Right lung (tissue), 10 donors: ENCODE measurements at places on chromosomes 4 and X. TPM values are rescaled to one million over a fixed set of nuclear protein-coding genes. Genes with fewer than 3 reads are reported as not detected.

Gene GUCY1A1
- polyA plus RNA-seq = 119 TPM

Gene C4orf50
- polyA plus RNA-seq = 0.01 TPM

Gene PAGE4
- not detected for polyA plus RNA-seq

Gene NBDY
- 77.2 TPM for polyA plus RNA-seq

Gene KLHL4
- polyA plus RNA-seq = 4.9 TPM

Gene CPEB2
- 7.8 TPM for polyA plus RNA-seq

- no peak for DNase-seq
Observed at GRCh38 chr4:125986307-125986706, 671.6 kb downstream of the FAT4 start.

- no peak for DNase-seq
Observed at GRCh38 chrX:82141942-82142341, 940.0 kb downstream of the SH3BGRL start.

GRCh38 chrX:118171356-118171755 lies 54.7 kb upstream of the KLHL13 start:
- DNase-seq = no peak

GRCh38 chrX:64229154-64229553 lies 1.3 kb downstream of the ASB12 start:
- no peak for DNase-seq

DNA sequence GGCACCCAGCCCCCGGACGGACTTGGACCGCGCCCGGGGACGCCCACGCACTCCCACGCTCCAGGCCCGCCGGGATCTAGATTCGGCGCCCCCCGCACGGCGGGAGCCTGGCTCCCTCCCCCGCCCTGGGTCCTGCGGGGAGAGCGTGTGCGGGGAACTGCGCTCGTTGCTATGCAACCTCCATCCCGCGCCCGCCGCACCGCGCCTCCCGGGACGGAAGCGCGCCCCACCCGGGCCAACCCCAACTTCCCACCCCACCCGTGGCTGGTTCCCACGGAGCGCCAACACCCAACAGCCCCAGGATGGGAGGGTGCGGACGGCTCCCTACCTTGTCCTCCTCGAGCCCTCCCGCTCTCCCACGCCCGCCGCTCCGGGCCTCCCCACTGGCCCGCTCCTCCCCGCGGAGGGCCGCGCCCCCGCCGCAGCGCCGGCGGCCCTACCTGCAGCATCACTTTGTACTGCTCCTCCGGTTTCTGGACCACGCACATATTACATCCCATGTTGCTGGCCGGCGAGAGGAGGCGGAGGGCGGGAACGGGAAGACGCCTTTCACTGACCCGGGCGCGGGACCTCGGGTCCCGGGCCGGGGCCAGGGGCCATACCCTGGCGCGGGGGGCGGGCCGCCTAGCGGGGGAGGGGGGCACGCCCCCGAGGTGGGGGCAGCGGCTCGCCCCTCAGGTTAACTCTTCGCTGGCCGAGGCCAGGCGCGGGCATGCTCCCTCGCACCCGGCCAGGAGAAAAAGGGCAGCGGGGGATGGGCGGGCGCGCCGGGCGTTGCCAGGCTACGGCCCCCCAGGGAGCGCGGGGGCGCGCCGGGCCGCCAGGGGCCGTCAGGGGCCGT lies at the start of gene PDZD4:
Gene PDZD4, minus strand, starts transcription at position 746 of the 841 bp plus-strand sequence. Its CDS starts 246 bp downstream, at position 500.
- no peak for DNase-seq

DNA sequence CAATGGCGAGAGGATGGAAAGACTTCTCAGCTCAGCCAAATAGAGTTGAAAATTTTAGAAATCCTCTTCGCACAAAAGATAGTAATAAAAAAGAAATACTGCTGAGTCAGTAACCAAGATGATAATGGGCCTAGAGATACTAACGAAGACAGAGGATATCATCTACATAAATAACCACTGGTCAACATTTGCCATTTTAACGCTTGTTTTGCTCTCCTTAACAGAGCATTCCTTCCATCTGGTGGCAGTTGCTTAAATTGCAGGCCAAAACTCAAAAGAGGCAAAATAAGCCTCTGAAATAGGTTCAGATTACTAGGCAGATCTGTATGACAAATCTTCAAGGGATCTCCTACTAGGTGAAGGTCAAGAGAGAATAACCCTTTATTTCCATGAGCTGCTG lies 51.7 kb upstream of the MCF2 start:
- no peak for DNase-seq

- DNase-seq = no peak
Observed at GRCh38 chr4:36020351-36020750, 224.0 kb downstream of the ARAP2 start.

GRCh38 chrX:130637591-130637990 lies 235.8 kb downstream of the RBMX2 start:
- DNase-seq = no peak

- no peak for DNase-seq
Observed at GRCh38 chr4:12519426-12519825, 964.7 kb downstream of the RAB28 start.

DNA sequence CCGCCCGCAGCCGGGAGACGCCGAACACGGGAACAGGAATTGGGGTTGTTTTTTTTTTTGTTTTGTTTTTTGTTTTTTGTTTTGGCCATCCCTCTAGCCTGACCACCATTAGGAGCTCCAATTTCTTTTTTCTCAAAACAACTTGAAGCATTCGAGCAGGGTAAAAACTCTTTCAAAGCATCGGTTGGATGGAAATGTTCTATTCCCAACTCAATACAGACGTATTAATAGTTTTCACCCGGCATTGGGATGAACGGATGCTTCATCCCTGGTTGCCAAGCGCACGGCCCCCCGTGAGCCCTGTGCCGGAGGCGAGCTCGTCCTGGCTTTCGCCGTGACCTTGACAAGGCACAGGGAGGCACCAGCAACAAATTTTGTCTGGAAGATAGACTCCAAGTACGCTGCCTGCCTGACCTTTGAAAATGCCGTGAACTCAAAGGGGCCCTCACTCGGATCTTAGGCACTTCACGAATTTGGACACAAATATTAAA lies 352 bp upstream of the MAP3K15 start:
- DNase-seq = no peak

DNA sequence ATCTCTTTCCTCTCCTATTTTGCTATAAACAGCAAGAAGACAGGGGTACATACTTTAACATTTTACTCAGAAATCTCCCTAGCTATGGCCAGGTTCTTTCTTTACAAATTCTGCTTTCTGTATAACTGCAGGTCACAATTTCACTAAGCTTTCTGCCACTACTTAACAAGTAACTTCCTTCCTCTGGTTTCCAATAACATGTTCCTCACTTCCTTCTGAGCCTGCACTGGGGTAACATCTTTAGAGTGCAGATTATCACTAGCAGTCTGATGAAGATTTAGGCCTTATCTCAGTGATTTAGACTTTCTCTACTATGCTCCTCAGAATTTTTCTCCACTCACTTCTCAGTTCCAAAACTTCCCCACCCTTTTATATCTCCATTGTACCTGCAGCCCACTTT lies 1930.5 kb upstream of the AGA start:
- no peak for DNase-seq
